ENCODE measurements at places on chromosomes 13 and 19. TPM values are rescaled to one million over a fixed set of nuclear protein-coding genes. Genes with fewer than 3 reads are reported as not detected.

The SLC1A6 gene
- total RNA-seq, result not detected

The IGFL3 gene
- not detected for total RNA-seq

The PSG2 gene
- not detected for total RNA-seq

The IZUMO1 gene
- 2.9 TPM for total RNA-seq

The OVOL3 gene
- not detected for total RNA-seq

The CPT1C gene
- total RNA-seq, result 3.3 TPM

The IGSF23 gene
- total RNA-seq, result not detected

The SOX1 gene
- total RNA-seq, result not detected

The SPACA4 gene
- not detected for total RNA-seq

The SRRM5 gene
- 0.18 TPM for total RNA-seq

The KCNN1 gene
- total RNA-seq, result 0.52 TPM

The RASAL3 gene
- total RNA-seq, result 1.1 TPM

The CEACAM5 gene
- 0.28 TPM for total RNA-seq

- DNase-seq, result no peak
Measured at GRCh38 chr19:37981785-37982475, 74.9 kb downstream of the SIPA1L3 start.

DNA sequence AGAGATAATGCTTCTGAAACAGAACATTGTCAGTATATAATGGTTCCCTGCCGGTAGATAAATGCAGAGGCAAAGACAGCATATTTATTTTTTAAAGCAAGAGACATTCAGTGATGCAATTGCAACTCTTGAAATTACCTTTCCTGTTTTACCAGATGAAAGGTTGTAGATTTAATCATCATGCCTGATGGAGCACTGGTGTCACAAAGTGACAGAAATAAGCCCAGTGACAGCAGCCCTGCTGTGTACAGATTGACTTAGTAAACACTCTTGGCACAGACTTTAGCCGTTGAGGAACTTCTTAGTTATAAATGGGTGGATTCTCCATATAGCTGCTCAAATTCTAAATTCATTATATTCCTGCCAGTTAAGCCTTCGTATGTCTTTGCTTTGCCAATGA, 172.5 kb downstream of the ITGBL1 start:
- DNase-seq, result no peak

- no peak for DNase-seq
Measured at GRCh38 chr13:26050568-26051230, 1.1 kb downstream of the SHISA2 start.

GRCh38 chr13:24700539-24700938, 20.3 kb downstream of the ATP12A start:
- DNase-seq, result no peak

- DNase-seq, result no peak
Measured at GRCh38 chr13:51931606-51932005, 69.8 kb downstream of the CCDC70 start.

GRCh38 chr19:38233740-38234251, 9.8 kb upstream of the DPF1 start:
- DNase-seq, result peak; percentile 79

- no peak for DNase-seq
Measured at GRCh38 chr19:31211088-31211487, 138.1 kb downstream of the TSHZ3 start.

GRCh38 chr13:94209117-94209516, 270.4 kb downstream of the DCT start:
- no peak for DNase-seq

GRCh38 chr19:39432677-39433025, 3.1 kb downstream of the RPS16 start:
- no peak for DNase-seq

DNA sequence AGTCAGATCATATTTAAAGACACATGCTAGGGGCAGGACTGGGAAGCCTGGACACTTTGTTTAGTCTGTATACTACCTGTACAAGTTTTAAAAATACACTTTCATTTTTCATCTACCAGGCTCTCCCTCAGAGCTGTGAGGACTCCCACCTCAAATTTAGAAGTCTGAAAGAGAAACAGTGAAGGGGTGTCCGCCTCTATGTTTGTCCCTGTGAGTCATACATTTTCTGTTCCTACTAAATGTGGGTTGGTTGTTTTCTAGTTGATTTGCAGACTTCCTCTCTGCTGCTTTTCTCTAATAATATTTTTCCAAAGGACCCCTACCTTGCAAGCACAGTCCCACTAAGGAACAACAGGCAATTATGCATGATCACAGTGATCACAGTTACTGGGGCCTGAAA, 110.5 kb downstream of the ENOX1 start:
- DNase-seq, result no peak

DNA sequence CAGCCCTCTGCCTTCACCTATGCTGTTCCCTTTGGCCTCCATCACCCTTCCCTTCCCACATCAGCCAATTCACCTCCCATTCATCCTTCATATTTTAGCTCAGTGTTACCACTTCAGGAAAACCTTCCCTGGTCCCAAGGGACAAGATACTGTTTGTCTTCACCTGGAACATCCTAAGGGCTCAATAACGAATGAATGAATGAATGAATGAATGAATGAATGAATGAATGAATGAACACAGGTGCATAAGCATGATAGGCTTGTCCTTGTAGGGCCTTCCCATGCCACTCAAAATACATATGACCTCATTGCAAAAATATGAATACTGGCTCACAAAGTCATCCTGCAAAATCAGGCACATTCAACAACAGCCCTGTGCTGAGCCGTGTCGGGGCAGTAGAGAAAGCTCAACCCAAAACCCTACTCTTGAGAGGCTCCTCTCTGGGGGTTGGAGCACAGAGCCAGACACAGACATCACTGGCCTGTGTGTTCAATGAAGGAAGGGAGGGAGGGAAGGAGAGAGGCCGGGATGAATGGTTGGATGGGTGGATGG, 33.7 kb upstream of the TPM4 start:
- DNase-seq, result no peak

- DNase-seq, result no peak
Measured at GRCh38 chr13:20311596-20311995, 79.5 kb upstream of the GJB6 start.

GRCh38 chr13:26310470-26310869, 56.5 kb downstream of the CDK8 start:
- no peak for DNase-seq

DNA sequence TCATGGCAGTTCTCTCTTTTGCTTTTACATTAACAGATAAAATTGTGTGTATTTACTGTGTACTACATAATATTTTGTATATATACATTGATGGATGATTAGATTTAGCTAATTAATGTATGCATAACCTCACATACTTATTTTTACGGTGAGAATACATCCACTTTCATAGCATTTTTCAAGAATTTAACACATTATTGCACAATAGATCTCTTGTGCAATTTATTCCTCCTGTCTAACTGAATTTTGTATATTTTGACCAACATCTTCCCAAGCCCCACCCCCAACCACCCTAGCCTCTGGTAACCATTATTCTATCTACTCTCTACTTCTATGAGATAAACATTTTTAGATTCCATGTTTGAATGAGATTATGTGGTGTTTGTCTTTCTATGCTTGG, 194.7 kb downstream of the RBM26 start:
- no peak for DNase-seq

DNA sequence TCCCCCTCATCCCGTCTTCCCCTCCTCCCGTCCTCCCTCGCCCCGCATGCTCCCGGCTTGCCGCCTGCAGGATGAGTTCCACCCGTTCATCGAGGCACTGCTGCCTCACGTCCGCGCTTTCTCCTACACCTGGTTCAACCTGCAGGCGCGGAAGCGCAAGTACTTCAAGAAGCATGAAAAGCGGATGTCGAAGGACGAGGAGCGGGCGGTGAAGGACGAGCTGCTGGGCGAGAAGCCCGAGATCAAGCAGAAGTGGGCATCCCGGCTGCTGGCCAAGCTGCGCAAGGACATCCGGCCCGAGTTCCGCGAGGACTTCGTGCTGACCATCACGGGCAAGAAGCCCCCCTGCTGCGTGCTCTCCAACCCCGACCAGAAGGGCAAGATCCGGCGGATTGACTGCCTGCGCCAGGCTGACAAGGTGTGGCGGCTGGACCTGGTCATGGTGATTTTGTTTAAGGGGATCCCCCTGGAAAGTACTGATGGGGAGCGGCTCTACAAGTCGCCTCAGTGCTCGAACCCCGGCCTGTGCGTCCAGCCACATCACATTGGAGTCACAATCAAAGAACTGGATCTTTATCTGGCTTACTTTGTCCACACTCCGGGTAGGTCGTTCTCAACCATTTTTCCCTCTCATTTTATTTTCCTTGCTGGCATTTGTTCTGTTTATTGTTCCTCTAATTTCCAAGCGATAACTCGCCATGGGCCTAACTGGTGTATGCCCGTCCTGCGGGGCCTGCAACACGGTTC, 29.8 kb downstream of the NFIX start:
- peak; percentile 54 for DNase-seq

- no peak for DNase-seq
Measured at GRCh38 chr13:90696656-90697055, 650.8 kb upstream of the MIR17HG start.

- DNase-seq, result no peak
Measured at GRCh38 chr19:18828786-18829185, 3.0 kb upstream of the UPF1 start.
